ENCODE measurements at places on chromosomes 2 and 18. TPM values are rescaled to one million over a fixed set of nuclear protein-coding genes. Genes with fewer than 3 reads are reported as not detected.

GRCh38 chr2:231965102-231965501 is 3.6 kb downstream of the DIS3L2 start:
- DNase-seq: peak; percentile 85
- peaks cover 55% of the 10 kb centered on the region for H3K4me1 ChIP-seq
- no peaks in the 10 kb centered on the region for H3K27me3 ChIP-seq
- H3K36me3 ChIP-seq: no peaks in the 10 kb centered on the region
- H3K27ac ChIP-seq: peak overlapping the region; percentile 24

- H3K27ac ChIP-seq: no peak overlapping the region
- no peak overlapping the region for H3K4me3 ChIP-seq
- peak; percentile 59 for DNase-seq
- peaks cover 6% of the 10 kb centered on the region for H3K36me3 ChIP-seq
Measured at GRCh38 chr2:127324635-127325034, 30.7 kb upstream of the ERCC3 start.

GRCh38 chr2:53033411-53033810 is 734.2 kb upstream of the CHAC2 start:
- H3K4me3 ChIP-seq: no peak overlapping the region
- no peak for DNase-seq
- no peak overlapping the region for H3K27ac ChIP-seq
- no peaks in the 10 kb centered on the region for H3K4me1 ChIP-seq
- H3K27me3 ChIP-seq: no peaks in the 10 kb centered on the region
- H3K36me3 ChIP-seq: no peaks in the 10 kb centered on the region

DNA sequence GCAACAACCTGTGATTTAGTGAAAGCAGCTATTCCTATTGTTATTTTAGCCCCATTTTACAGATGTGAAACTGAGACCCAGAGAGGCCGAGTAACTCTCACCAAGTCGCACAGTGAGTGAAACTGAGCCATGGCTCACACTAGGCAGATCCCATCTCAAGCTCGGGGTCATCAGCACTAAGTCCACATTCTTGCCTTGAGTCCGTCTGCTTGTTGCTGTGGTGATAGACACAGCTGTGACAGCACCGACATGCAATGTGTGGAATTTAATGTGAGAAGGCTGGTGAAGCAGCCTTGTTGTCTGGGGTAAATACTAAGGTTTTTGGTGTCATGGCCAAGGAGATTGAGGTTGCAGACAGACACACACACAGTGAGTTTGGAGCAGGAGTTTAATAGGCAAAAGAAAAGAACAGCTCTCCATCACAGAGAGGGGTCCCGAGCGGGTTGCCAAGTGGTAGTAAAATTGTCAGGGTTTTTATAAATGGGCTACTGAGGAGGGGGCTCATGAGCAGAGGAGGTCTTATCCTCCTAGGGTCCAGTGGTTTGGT is 40.2 kb upstream of the GMCL1 start:
- H3K27me3 ChIP-seq: no peaks in the 10 kb centered on the region
- no peak overlapping the region for H3K4me3 ChIP-seq
- H3K4me1 ChIP-seq: peaks cover 35% of the 10 kb centered on the region
- H3K27ac ChIP-seq: no peak overlapping the region
- H3K36me3 ChIP-seq: peaks cover 61% of the 10 kb centered on the region
- peak; percentile 82 for DNase-seq

MBD5 gene
- total RNA-seq: 13.5 TPM

DNA sequence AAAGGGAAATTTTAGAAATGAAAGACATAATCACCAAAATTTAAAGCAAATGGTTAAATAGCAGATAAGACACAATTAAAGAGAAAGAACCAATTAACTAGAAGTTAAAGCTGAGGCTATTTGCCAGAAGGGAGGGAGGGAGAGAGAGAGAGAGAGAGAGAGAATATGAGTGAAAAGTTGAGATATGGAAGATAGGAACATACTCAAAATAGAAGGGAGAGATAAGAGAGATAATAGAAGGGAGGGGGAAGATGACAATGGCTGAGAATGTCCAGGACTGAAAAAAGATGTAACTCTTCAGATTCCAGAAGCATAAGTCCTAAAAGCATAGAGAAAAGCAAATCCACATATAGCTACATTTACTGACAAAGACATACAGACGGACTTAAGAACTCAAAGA is 17.1 kb upstream of the AAK1 start:
- H3K27ac ChIP-seq: no peak overlapping the region
- peaks cover 8% of the 10 kb centered on the region for H3K4me1 ChIP-seq
- DNase-seq: no peak
- no peaks in the 10 kb centered on the region for H3K36me3 ChIP-seq
- no peaks in the 10 kb centered on the region for H3K27me3 ChIP-seq

GRHL1 gene
- 12.0 TPM for total RNA-seq

DNA sequence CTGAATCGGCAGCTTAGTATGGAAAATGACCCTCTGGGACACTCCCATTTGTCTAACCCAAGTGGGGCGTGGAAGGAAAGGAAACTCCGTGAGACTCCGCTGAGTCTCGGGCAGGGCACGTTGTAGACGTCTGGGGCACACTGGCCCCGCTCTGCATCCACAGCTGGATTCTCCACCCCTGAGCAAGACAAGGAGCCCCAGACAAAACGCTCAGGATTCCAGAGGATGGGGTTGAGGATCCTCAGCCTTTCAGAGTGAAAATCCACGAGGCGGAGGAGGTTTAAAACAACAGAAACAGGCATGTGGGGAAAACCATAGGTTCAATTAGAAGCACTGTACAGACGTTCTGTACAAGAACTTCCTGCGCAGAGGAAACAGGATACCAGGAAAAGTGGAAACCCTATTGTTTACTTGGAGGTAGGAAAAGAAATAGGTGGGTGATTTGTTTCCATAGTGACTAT is 124.9 kb upstream of the ZNF236 start:
- no peak overlapping the region for H3K27ac ChIP-seq
- H3K27me3 ChIP-seq: no peaks in the 10 kb centered on the region
- DNase-seq: no peak

GRCh38 chr2:15750433-15750814 is 158.8 kb downstream of the DDX1 start:
- H3K27ac ChIP-seq: no peak overlapping the region
- H3K4me1 ChIP-seq: no peaks in the 10 kb centered on the region
- H3K4me3 ChIP-seq: no peak overlapping the region
- H3K27me3 ChIP-seq: peaks cover 4% of the 10 kb centered on the region
- H3K36me3 ChIP-seq: no peaks in the 10 kb centered on the region

PXDN gene
- total RNA-seq: not detected

- H3K27me3 ChIP-seq: no peaks in the 10 kb centered on the region
- no peak overlapping the region for H3K27ac ChIP-seq
- H3K4me3 ChIP-seq: no peak overlapping the region
- H3K36me3 ChIP-seq: no peaks in the 10 kb centered on the region
- no peak for DNase-seq
Measured at GRCh38 chr18:66346833-66347588, 256.9 kb downstream of the CDH19 start.

CYBRD1 gene
- total RNA-seq: 0.34 TPM

ANKRD62 gene
- total RNA-seq: not detected

DNA sequence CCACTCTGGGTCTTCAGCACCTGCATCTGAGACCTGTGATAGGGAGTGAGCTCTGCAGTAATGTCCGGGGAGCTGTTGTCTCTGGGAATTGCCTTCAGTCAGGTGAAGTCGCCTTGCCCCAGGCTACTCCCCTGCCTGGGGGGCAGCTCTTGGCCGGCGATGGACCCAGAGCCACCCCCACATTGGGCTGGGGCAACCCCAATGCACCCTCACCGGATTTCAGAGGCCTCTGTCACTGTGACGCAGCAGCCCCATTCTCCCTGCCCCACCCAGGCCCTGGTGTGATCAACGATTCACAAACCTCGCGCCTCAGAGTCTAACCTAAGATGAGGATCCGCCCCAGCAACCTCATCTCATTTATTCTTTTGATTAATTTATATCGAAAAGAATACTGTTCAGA is 303.6 kb downstream of the NDUFA10 start:
- no peak overlapping the region for H3K27ac ChIP-seq
- no peak for DNase-seq
- no peaks in the 10 kb centered on the region for H3K36me3 ChIP-seq
- H3K4me3 ChIP-seq: no peak overlapping the region
- H3K4me1 ChIP-seq: no peaks in the 10 kb centered on the region

DNA sequence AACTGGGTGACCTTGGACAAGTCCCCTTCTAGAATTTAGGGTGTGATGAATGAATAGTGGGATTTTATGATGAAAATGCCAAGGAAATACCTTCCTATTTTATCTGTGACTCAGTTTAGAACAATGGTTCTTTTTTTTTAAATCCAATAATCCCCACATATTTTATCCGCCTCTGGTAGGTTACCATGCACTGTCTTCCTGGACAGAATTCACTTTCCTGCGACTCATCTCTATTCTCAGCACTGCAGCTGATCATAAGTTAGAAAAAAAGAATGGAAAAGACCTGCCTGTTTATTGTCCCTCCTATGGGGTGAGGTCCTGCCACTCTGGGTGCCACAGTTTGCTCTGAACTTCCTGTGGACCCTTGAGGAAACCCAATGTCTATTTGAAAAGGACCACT is 73.1 kb downstream of the IRS1 start:
- H3K27ac ChIP-seq: no peak overlapping the region
- H3K36me3 ChIP-seq: no peaks in the 10 kb centered on the region
- H3K27me3 ChIP-seq: no peaks in the 10 kb centered on the region
- no peak for DNase-seq
- peaks cover 39% of the 10 kb centered on the region for H3K4me1 ChIP-seq
- no peak overlapping the region for H3K4me3 ChIP-seq

ABCG5 gene
- total RNA-seq: 5.8 TPM

DNA sequence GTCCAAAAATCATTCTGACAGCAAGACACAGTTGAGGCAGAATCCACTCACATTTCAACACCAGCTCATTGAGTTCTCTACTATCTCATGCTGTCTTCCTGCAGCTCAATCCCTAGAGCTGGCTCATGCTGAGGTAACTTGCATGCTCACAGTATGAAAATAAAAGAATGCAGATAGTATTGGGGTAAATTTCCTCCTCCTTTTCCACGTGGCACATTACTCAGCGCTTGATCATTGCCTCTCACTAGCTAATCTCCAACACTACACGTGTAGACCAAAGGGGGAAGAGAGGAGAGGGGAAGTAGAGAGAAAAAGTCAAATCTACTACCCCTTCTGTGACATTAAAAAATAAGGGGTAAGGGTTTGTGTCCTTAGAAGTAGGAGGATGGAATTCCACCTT is 300.6 kb downstream of the AFF3 start:
- no peaks in the 10 kb centered on the region for H3K27me3 ChIP-seq
- DNase-seq: no peak
- H3K4me1 ChIP-seq: no peaks in the 10 kb centered on the region

- no peak overlapping the region for H3K4me3 ChIP-seq
- H3K4me1 ChIP-seq: peaks cover 51% of the 10 kb centered on the region
- no peak overlapping the region for H3K27ac ChIP-seq
Measured at GRCh38 chr2:62201307-62201706, 5.4 kb downstream of the B3GNT2 start.

DNA sequence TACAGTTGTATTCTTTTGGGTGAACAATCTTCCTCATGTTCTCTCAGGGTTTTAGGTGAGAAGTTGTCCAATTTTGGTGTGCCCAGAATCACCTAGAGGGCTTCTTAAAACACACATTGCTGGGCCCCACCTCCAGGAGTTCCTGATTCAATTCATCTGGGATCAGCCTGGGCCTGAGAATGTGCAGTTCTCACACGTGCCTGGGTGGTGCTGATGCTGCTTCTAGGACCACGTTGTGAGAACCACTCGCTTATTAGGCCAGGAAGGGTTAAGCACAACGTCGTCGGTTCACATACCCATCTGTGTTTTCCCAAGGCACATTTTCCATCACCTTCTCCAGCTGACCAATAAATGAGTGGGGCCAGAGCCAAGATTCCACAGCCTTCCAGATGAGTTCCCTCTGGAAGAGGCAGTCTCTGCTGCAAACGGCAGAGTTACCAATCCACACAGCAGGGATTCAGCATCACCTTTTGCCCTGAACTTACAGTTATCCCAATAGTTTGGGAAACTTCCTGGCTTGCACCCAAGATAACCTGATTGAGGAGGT is 277.7 kb upstream of the HNRNPA3 start:
- no peak for DNase-seq
- no peak overlapping the region for H3K4me3 ChIP-seq
- H3K27me3 ChIP-seq: no peaks in the 10 kb centered on the region
- H3K27ac ChIP-seq: no peak overlapping the region
- H3K4me1 ChIP-seq: no peaks in the 10 kb centered on the region

GRCh38 chr2:197030090-197030489 is 103.6 kb upstream of the PGAP1 start:
- no peaks in the 10 kb centered on the region for H3K27me3 ChIP-seq
- no peak for DNase-seq
- H3K4me3 ChIP-seq: no peak overlapping the region
- H3K36me3 ChIP-seq: no peaks in the 10 kb centered on the region

DNA sequence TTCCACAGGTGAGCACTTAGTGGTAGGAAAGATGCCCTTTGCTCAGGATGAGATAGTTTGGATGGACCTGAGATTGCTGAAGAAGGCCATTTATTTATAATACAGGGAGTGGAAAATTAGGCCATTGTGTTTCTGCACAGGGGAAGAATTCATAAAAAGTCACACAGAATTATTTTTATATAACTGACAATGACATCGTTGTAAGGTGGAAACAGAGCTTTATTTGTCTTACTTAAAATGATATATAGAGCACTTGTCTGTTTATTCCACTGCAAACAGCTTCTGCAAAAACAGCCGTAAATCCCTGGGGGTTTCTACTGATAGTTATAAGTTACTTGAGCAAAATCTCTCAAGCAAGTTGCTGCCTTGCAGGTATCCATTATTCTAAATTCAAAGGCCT is 158.1 kb upstream of the ZNF521 start:
- no peak for DNase-seq
- no peak overlapping the region for H3K27ac ChIP-seq
- H3K27me3 ChIP-seq: no peaks in the 10 kb centered on the region

ASTL gene
- total RNA-seq: not detected

DNA sequence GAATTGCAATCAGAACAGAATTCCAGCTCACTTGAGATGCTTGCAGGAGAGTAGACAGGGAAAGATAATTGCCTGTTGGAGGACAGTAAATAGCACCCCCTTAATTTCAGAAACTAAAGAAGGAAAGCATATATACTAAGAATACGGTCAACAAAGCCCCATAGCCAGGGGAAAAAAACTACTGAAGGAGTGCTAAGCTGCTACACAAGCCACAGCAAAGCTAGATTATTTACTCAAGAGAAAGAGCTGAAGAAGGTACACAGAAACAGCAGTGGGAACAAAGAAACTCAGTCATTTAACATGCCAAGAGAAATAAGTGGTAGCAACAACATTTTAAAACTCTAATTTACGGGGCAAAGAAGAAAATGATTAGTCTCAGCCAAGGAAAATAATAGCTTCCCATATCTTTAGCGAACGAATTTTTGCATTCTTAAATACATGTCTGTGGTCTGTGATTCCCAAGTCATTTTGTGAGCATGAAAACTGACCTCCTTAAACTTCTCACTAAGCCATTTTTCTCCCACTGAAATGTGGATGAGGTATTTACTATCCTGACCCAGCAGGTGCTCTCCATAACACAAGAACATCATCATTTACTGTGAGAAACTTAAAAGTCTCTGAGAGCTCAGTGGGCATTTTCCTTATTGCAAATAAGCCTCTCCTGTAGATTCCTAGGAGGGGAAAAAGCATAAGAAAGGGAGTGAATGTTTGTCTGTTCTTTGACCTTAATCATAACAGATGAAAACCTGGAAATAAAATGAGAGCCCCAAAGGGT is 196.0 kb downstream of the PAX3 start:
- H3K27ac ChIP-seq: no peak overlapping the region
- H3K27me3 ChIP-seq: peaks cover 10% of the 10 kb centered on the region
- H3K4me3 ChIP-seq: no peak overlapping the region
- no peaks in the 10 kb centered on the region for H3K36me3 ChIP-seq
- no peak for DNase-seq
